ENCODE measurements at places on chromosomes 11 and 22.

DNA sequence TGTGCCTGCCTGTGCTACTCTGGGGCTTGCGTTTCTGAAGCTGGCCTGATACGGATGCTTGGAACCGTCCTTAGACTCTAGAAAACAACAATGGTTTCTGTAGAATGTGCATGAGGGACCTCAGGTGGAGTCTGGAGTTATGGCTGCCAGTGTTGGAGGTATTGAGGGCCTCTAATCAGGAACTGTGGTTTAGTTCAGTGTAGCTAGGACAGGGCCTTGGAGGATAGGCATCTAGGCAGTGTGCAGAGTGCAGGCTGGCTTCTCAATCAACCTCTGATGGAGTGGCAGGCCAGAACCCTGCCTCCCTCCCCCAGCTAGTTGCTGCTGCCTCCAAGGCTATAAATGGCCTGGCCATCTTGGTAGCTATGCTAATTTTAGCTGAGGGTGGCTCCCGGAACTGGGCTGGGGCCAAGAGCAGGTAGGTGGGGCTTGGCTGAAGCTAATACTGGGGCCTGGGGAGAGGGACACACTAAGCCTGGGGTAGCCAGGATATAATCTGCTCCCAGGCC, 4.0 kb downstream of the STIM1 start:
- peak; percentile 27 for DNase-seq

GRCh38 chr22:43053176-43053575, 36.0 kb downstream of the TTLL1 start:
- no peak for DNase-seq

- DNase-seq: no peak
These were observed 340.2 kb downstream of the TBC1D22A start for GRCh38 chr22:47102648-47103047.

DNA sequence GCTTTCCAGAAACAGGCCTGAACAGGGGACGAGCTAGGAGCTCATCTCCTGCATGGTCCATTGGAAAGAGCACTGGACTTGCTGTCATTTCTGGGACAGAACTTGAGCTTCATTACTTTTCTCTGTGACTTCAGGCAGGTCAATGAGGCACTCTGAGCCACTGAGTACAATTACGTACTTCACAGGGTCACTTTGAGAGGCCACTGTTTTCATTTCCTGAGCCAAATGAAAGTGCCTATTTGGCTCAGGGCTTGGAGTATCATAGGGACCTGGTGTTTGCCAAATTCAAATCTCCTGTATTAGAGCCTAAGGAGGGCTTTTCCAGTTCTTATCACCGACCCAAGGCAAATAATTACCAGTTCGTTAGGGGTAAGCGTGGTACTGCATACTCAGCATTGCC, 319.3 kb downstream of the CADM1 start:
- DNase-seq: no peak

GRCh38 chr22:33793475-33793874, 126.8 kb downstream of the LARGE1 start:
- DNase-seq: no peak

GRCh38 chr11:119685111-119685746, 43.8 kb downstream of the NECTIN1 start:
- no peak for DNase-seq

- no peak for DNase-seq
These were observed 53.1 kb downstream of the ARRB1 start for GRCh38 chr11:75298191-75298975.

- no peak for DNase-seq
These were observed 30.6 kb downstream of the CYB5R2 start for GRCh38 chr11:7642747-7643146.

- DNase-seq: no peak
These were observed 18.8 kb upstream of the INCENP start for GRCh38 chr11:62104816-62105653.

GRCh38 chr22:37362621-37363020, 64.7 kb downstream of the ELFN2 start:
- DNase-seq: no peak

- DNase-seq: no peak
These were observed 28.7 kb downstream of the PDGFB start for GRCh38 chr22:39216143-39216490.

- no peak for DNase-seq
These were observed 205.1 kb upstream of the PITPNB start for GRCh38 chr22:28123989-28124766.

DNA sequence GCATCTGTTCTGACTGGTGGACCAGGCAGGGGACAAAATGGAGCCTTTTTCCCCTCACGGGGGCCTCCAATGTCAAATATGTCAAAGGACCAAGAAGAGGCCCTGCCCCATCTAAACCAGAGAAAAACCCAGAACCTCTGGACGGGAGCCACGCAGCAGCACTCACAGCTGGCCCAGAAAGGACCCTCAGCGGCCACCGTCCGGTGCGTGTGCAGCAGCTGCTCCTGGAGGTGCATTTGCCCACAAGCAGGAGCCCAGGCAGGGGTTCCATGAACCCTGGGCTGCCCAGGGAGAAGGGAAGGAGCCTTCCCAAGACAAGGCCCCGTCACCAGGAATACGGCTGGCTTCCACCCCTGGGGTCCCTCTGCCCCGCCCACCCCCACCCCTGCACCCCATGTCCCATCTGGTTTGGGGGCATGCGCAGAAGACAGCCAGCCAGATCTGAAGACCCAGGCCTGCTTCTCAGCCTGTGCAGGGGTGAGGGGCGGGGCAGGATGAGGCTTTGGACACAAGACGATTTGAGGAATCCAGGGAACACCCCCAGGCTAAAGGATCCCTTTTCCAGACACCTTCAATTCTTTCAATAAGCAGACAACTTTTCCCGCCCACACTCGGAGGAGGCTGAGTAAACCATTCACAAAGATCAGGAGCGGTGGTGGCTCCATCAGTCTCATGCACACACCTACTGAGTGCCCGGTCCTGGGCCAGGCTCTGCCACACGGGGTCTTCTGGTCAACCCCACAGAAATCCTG, 423.1 kb downstream of the SHANK2 start:
- no peak for DNase-seq

- DNase-seq: no peak
These were observed 13.2 kb upstream of the ADA2 start for GRCh38 chr22:17232406-17232805.

DNA sequence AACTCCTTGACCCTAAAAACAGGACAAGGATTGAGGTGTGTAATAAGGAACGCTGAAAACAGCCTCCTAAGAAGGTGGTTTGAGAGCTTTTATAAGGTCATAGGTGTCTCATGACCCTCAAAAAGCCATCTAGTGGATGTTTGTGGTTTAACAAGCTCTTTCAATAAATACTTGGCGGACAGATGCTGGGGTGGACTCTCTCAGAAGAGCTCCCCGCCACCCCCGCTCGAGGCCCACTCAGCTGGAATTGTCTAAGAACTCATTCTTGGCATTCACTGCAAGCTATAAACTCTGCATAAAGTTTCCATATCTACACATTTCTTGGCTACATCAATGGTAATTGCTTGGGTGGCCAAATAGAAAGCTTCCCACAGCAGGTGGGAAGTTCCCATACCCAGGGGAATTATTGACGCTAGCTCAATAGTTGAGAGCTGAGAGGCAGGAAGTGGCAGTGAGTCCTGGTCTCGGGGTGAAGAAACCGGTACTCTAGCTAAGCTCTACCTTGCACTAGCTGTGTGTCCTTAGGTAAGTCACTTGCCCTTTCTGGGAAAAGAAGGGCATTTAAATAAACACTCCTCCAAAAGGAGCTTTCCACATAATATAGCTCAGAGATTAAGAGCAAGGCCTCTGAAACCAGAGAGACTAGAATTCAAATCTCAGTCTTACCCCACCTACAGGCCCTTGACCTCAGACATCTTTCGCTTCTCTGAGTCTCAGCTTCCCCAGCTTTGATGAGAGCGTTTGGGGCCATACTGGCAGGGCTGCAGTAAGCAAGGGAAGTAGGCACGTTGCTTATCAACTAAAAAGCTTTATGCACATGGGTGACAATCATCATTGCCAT, 6.4 kb downstream of the MS4A15 start:
- no peak for DNase-seq

- DNase-seq: no peak
These were observed 106.8 kb upstream of the B3GAT1 start for GRCh38 chr11:134518616-134519389.

GRCh38 chr11:72225411-72225951, 914 bp downstream of the INPPL1 start:
- no peak for DNase-seq

- no peak for DNase-seq
These were observed 79.2 kb upstream of the GRIK4 start for GRCh38 chr11:120432056-120433018.
